ENCODE measurements at places on chromosomes 3 and 15. TPM values are rescaled to one million over a fixed set of nuclear protein-coding genes. Genes with fewer than 3 reads are reported as not detected.
A peak's percentile ranks its signal among the peaks of the same experiment; 100 is the strongest.

- H3K4me1 ChIP-seq = no peaks in the 10 kb centered on the region
- H3K4me3 ChIP-seq = no peak overlapping the region
- DNase-seq = no peak
- no peak overlapping the region for H3K27ac ChIP-seq
- peaks cover 28% of the 10 kb centered on the region for H3K36me3 ChIP-seq
Measured at GRCh38 chr3:122406198-122406597, 9.7 kb downstream of the WDR5B start.

DNA sequence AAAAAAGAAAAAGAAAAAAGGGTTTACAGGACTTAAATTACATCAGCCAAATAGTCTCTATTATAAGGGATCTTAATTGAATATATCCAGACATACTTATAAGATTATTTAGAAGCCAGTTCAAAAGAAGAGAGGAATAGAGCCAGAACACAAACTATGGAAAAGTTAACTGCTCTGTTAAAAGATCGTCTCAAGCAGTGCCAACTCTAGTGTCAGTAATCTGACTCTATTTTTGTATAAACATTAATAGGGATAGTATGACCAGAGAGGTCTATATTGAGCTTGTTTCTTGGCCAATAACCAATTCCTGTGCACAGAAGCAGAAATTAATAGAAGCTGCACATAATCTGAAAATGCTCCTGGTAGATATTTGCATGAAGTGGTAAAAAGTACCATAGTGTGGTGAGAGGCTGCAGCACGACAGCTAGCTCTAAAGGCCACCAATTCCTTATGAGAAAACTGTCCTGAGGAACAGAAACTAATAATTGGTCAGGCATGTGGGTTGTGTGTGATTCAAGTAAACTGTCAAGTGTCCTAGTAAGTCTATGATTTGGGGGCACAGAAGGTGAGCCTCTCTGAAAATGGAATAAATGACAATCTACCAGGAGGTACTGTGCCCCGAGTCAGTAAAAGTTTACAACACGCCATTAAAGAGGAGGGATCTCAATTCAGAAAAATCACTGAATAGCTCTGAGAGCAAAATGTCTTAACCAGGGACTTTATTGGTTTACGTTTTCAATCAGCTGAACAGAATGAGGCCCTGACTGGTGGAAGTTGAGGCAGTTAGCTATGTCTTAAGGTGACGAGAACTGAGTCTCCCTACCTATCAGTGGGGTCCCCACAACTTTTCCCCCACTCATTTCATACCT, 51.5 kb upstream of the NANOGP8 start:
- no peak for DNase-seq
- no peaks in the 10 kb centered on the region for H3K36me3 ChIP-seq
- H3K27me3 ChIP-seq = no peaks in the 10 kb centered on the region

DNA sequence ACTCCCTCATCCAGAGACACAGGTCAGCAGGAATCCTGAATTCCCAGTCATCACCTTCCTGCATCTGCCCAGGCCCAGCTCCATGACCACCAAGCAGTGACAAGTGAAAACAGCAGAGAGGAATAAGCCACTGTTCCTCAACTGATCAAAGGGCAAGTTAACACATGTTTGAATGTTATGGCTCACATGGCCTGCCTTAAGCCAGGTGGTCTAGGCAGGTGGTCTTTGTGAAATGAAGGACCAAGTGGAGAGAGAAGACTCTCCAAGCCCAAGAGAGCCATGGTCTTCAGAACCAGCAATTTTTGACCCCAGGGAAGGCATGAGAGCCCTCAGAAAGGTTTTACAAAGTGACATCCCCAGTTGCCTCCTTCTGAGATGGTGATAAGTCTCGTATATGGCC, 161.8 kb downstream of the EPHB1 start:
- H3K27ac ChIP-seq = no peak overlapping the region
- DNase-seq = no peak
- H3K4me1 ChIP-seq = no peaks in the 10 kb centered on the region
- no peaks in the 10 kb centered on the region for H3K36me3 ChIP-seq
- H3K27me3 ChIP-seq = peaks cover 14% of the 10 kb centered on the region

- DNase-seq = no peak
- no peaks in the 10 kb centered on the region for H3K4me1 ChIP-seq
- H3K4me3 ChIP-seq = no peak overlapping the region
- H3K27ac ChIP-seq = no peak overlapping the region
- H3K36me3 ChIP-seq = no peaks in the 10 kb centered on the region
Measured at GRCh38 chr3:103057003-103057402, 622.2 kb downstream of the ZPLD1 start.

GRCh38 chr15:82878325-82878724, 68.9 kb downstream of the WHAMM start:
- no peaks in the 10 kb centered on the region for H3K36me3 ChIP-seq
- peaks cover 11% of the 10 kb centered on the region for H3K4me1 ChIP-seq
- H3K27me3 ChIP-seq = no peaks in the 10 kb centered on the region
- H3K4me3 ChIP-seq = no peak overlapping the region
- no peak for DNase-seq

DNA sequence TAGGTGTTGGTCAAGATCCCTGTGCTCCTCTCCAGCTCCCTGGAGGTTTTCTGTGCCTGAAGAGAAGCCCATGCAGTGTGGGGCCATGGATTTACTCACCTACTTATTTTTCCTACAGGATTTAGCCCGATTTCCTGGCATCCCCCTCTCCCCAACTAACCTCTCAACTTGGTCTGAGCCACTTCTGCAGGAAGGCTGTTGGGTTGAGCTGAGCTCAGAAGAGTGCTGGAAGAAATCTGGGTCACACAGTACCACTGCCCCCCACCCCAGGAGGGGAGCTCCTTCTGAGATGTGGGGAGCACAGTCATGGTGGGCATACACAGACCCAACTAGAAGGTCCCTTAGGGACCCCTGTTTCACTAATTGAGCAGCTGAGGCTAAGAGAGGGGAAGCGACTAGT, 34.4 kb upstream of the SLCO2A1 start:
- no peak overlapping the region for H3K27ac ChIP-seq
- no peak for DNase-seq
- no peak overlapping the region for H3K4me3 ChIP-seq
- no peaks in the 10 kb centered on the region for H3K36me3 ChIP-seq

DNA sequence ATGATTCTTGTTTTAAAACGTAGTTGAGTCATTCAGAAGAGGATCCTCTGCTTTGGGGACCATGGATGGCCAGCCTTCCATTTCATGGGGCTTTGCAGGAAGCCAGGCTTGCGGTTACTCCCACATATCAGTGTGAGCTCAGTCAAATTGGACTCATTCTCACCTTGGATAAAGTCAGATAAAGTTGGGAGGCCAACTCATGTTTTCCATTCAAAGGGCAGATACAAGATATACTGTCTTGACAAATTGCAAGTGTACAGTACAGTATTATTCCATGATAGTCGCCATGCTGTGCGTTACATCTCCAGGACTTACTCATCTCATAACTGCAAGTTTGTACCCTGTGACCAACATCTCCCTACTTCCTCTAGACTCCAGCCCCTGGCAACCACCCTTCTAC, 25.5 kb upstream of the B3GNT5 start:
- H3K27ac ChIP-seq = no peak overlapping the region
- H3K27me3 ChIP-seq = no peaks in the 10 kb centered on the region
- no peaks in the 10 kb centered on the region for H3K4me1 ChIP-seq
- H3K4me3 ChIP-seq = no peak overlapping the region
- H3K36me3 ChIP-seq = no peaks in the 10 kb centered on the region

GRCh38 chr15:33460166-33460805, 149.5 kb downstream of the RYR3 start:
- H3K27me3 ChIP-seq = peaks cover 38% of the 10 kb centered on the region
- no peak overlapping the region for H3K27ac ChIP-seq
- no peak overlapping the region for H3K4me3 ChIP-seq
- no peaks in the 10 kb centered on the region for H3K4me1 ChIP-seq
- H3K36me3 ChIP-seq = no peaks in the 10 kb centered on the region

DNA sequence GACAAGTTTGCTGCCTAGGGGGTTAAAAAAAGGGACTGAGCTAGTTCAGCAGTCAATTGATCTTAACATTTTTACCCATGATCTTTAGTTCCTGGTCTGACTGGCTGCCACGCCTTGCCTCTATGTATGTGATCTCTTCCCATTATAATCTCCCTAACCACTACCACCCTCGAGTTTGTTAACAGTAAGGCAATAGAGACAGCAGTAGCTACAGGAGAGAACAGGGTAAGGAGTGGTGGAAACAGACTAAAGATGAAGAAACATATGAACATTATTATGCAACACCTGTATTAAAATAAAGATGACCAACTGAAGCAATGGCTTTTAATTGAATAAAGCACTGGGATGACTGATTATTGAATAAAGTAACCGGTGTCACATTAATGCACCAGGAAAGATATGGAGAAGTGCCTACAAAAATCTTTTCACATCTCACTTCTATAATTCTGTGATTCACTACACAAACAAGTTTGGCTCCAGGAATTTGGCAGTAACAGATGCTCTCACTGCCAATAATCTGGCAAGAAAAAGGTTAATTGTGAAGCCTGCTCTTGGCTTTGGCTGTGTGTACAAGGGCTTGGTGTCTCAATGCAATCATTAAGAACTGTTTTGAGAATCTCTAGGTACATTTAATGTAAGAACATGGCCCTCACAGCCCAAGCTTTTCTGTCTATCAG, 95.7 kb downstream of the HHLA2 start:
- H3K36me3 ChIP-seq = no peaks in the 10 kb centered on the region
- H3K4me1 ChIP-seq = no peaks in the 10 kb centered on the region
- no peak for DNase-seq
- H3K27ac ChIP-seq = no peak overlapping the region
- H3K27me3 ChIP-seq = no peaks in the 10 kb centered on the region

DNA sequence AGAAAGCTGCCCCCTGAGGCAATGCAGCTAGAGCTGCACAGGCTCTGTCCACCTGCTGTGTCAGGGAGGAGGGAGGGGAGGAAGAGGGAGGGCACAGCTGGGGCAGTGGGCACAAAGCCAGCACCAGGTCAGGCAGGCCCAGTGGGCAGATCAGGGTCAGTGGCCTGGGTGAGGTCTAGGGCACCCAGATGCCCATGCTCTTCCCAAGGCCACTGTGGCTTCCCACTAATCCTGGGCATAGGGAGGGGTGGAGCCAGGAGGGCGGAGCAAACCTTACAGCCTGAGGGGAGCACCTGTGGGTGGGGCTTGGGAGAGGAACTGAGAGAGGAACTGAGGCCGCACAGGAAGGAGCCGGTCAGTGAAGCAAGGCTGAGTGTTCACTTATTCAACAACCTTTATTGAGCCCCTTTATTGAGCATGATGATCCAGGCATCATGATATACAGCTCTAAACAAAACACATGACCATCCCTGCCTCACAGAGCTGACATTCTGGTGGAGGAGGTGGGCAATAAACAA, 55.0 kb downstream of the RHCG start:
- no peak overlapping the region for H3K4me3 ChIP-seq
- H3K36me3 ChIP-seq = no peaks in the 10 kb centered on the region
- no peak for DNase-seq
- no peaks in the 10 kb centered on the region for H3K27me3 ChIP-seq
- H3K4me1 ChIP-seq = peaks cover 12% of the 10 kb centered on the region

GRCh38 chr15:66852064-66852905, 150.2 kb downstream of the SMAD6 start:
- H3K36me3 ChIP-seq = no peaks in the 10 kb centered on the region
- peaks cover 11% of the 10 kb centered on the region for H3K4me1 ChIP-seq
- no peak for DNase-seq
- H3K4me3 ChIP-seq = no peak overlapping the region
- H3K27ac ChIP-seq = no peak overlapping the region
- no peaks in the 10 kb centered on the region for H3K27me3 ChIP-seq

GRCh38 chr3:8303466-8303865, 198.2 kb upstream of the LMCD1 start:
- no peaks in the 10 kb centered on the region for H3K4me1 ChIP-seq
- no peak overlapping the region for H3K4me3 ChIP-seq
- no peak overlapping the region for H3K27ac ChIP-seq
- 0 out of 2 replicates have a peak, but pooled peaks cover 3% of the 10 kb centered on the region for H3K27me3 ChIP-seq
- DNase-seq = no peak
- no peaks in the 10 kb centered on the region for H3K36me3 ChIP-seq

- no peak overlapping the region for H3K27ac ChIP-seq
- H3K36me3 ChIP-seq = peaks cover 10% of the 10 kb centered on the region
- DNase-seq = peak; percentile 48
- H3K4me3 ChIP-seq = no peak overlapping the region
Measured at GRCh38 chr15:75921732-75922703, 18.3 kb downstream of the FBXO22 start.

GRCh38 chr3:51336261-51336660, 48.8 kb upstream of the MANF start:
- no peak overlapping the region for H3K27ac ChIP-seq
- H3K27me3 ChIP-seq = no peaks in the 10 kb centered on the region
- H3K36me3 ChIP-seq = no peaks in the 10 kb centered on the region
- H3K4me3 ChIP-seq = no peak overlapping the region

GRCh38 chr3:156102267-156102931, 18.0 kb upstream of the KCNAB1 start:
- H3K4me3 ChIP-seq = no peak overlapping the region
- no peak for DNase-seq
- H3K27ac ChIP-seq = no peak overlapping the region

DNA sequence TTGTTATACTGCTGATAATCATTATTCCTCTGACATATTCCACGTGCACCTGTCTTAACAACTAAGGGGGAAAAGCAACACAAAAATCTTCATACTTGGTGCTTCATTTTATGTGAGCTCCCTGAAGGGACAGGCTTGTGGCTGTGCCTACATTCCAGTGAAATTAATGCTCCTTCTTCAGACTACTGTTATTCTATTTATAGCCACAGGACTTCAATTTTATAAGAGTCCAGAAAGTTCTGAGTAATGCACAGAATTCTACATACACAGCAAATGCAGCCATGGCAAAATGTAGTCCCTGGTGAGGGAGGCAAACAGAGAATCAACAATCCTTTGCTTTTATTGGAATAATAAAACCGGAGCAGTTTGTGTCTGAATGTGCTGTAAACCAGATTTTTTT, 417.1 kb downstream of the RBMS3 start:
- no peak for DNase-seq
- H3K27ac ChIP-seq = no peak overlapping the region
- no peaks in the 10 kb centered on the region for H3K36me3 ChIP-seq
- H3K4me1 ChIP-seq = peaks cover 7% of the 10 kb centered on the region
- H3K4me3 ChIP-seq = no peak overlapping the region

GRCh38 chr3:31725568-31725967, 192.8 kb downstream of the STT3B start:
- H3K4me3 ChIP-seq = no peak overlapping the region
- no peak overlapping the region for H3K27ac ChIP-seq
- no peaks in the 10 kb centered on the region for H3K27me3 ChIP-seq
- DNase-seq = no peak
- no peaks in the 10 kb centered on the region for H3K36me3 ChIP-seq
- peaks cover 11% of the 10 kb centered on the region for H3K4me1 ChIP-seq

GRCh38 chr3:13307041-13307440, 113.1 kb downstream of the NUP210 start:
- no peaks in the 10 kb centered on the region for H3K36me3 ChIP-seq
- H3K4me1 ChIP-seq = no peaks in the 10 kb centered on the region
- no peak overlapping the region for H3K27ac ChIP-seq
- H3K27me3 ChIP-seq = no peaks in the 10 kb centered on the region
- H3K4me3 ChIP-seq = no peak overlapping the region
- no peak for DNase-seq

Gene CLEC3B
- total RNA-seq = 0.57 TPM

Gene TERB2
- total RNA-seq = not detected

Gene PLA2G4D
- 0.34 TPM for total RNA-seq

Gene ARHGAP11A
- 102 TPM for total RNA-seq

Gene LRRC15
- total RNA-seq = not detected

Gene PPARG
- total RNA-seq = 71.6 TPM

Gene LSAMP
- total RNA-seq = 0.25 TPM

Gene SFMBT1
- 14.8 TPM for total RNA-seq

Gene STRC
- 0.91 TPM for total RNA-seq

Data from HCT116 (cell line).